ENCODE measurements at places on chromosomes 6 and 20. TPM values are rescaled to one million over a fixed set of nuclear protein-coding genes. Genes with fewer than 3 reads are reported as not detected.

DNA sequence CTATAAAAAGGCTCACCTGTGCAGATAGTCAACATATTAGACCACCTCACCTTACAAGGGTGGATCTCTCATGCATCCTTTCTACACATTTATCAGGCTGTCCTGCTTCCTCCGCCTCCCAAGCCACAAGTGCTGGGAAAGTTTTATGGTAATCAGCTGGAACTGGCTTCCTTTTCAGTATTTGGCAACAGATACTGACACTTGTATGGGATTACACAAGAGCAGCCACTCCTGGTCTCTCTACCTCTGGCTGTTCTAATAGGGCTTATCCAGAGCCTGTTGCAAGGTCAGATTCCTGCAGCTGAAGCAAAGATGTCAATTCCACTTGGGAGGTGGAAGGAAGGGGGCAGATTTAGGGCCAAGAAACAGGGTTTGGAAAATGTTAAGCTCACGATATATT, 503 bp upstream of the GPLD1 start:
- DNase-seq: peak; percentile 46

GRCh38 chr6:153003366-153003690, 819 bp upstream of the MTRF1L start:
- DNase-seq: peak; percentile 33

DNA sequence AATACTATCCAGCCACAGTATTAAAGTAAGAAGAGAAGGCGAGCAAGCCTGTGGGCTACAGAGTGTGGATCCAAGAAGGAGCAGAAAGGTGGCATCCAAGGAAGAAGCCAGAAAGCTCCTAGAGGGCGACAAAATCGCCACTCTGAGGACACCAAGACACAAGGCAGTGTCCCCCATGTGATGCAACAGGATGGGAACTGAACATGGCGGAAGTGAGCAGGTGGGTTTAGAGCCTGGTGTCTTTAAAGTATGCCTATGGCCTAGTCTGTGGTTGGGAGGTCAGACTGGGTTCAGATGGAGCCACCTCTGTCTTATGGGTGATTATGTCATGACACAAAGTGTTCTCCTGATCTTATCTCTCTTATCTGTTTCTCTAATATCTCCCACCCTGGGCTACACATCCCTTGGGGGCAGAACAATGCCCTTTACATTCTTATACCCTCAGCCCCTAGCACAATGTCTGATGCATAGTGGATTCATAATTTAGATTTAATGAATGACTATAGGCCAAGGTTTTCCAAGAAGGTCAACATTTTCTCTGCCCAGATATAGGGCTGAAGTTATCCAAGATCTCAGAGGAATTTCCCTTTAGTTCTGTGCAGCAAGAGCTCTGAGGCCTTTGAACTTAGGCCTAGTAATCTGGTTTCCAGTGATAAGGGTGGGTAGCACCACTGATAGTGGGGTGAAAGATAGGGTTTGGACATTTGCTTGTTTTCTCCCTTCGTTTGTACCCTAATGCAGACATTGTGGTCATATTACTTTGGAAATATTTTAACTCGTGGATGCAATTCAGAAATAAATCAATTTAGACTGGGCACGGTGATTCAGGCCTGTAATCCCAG, 167.3 kb upstream of the AKIRIN2 start:
- DNase-seq: no peak

DNA sequence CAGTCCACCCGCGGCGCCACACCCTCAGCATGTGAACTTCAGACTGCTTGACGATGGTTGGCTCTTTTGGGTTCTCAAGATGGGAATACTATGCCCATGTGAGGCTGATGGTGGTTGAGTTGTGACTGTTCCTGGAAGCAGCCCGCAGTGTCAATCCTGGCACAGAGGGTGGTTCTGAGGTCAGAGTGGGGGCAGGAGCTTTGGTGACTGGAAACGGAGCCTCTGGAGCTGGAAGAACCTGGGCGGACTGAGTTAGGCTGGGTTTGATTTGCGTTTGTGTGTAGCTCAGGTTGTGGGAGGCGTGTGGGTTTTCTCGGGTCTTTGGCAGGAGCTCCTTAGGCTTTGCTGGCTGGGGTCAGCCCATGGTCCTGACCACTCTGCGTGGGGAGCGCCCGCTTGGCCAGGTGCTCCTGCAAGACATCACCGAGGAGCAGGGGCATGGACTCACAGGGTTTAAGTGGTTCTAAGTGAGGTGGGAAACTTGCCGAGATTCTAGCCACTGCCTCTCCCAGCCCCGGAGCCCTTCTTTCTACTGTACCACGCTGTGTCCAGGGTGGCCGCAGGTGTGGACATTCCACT, 37.3 kb upstream of the SLC22A1 start:
- no peak for DNase-seq

DNA sequence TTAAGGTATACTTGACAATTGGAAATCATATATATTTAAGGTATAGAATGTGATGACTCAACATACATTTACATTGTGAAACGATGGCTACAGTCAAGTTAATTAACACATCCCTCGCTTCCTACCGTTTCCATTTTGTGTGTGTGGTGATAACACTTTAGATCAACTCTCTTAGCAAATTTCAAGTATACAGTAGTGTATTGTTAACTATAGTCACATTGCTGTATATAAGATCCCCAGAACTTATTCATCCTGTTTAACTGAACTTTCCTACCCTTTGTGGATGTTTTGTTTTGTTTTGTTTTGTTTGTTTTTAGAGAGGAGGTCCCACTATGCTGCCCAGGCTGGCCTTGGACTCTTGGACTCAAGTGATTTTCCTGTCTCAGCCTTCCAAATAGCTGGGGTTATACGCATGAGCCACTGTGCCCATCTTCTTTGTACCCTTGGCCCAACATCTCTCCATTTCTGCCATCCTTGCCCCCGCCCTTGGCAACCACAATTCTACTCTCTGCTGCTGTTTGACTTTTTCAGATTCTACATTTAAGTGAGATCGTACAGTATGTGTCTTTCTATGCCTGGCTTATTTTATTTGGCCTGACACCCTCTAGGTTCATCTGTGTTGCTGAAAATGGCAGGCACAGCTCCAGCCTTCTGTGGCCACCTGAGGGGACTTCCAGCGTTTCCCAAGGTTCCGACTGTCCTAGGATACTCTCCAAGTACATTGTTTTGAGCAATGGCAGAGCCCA, 90.5 kb upstream of the SNX9 start:
- DNase-seq: peak; percentile 82

GRCh38 chr6:31888276-31889258, 8.9 kb downstream of the EHMT2 start:
- no peak for DNase-seq

SAPCD1 gene
- 2.5 TPM for total RNA-seq

GRCh38 chr6:143271024-143271423, 179.5 kb downstream of the ADAT2 start:
- DNase-seq: peak; percentile 37

DNA sequence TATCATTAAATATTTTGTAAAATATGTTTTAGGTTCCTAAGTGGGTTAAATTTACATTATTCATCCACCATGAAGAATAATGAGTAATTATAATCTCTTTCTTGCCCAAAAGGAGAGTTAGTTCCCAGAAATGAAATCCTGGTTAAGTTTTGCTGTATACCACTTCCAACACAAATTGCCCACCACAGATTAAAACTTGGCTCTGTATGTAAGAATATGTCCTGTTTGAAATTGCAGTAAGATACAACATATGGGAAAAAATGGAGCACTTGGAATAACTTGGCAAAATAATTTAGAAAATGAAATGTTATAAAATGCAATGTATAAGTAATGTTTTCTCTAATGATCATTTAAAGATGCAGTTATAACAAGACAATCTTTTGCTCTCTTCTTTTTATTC, 64.3 kb upstream of the GJE1 start:
- DNase-seq: no peak

Data from HepG2 (cell line).